Calu3 (cell line): ENCODE measurements at places on chromosomes 12 and 14. TPM values are rescaled to one million over a fixed set of nuclear protein-coding genes. Genes with fewer than 3 reads are reported as not detected.

DNA sequence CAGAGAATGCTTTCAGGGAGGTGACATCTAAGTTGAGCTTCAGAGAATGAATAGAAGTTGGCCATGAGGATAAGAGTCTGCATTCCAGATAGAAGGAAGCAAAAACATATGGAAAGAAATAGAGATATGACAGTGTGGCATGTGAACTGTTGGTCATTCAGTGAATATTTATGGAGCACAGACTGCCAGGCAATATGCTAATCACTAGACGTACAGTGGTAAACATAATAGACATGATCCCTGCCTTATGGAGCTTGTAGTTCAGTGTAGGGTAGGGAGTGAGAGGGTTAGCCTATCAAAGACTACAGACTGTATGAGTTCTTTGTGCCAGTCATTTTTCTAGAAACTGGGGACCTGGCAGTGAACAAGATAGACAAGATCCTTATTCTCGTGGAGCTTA, 53.9 kb downstream of the VEZT start:
- DNase-seq: no peak
- peaks cover 35% of the 10 kb centered on the region for H3K36me3 ChIP-seq
- H3K27ac ChIP-seq: peak overlapping the region; percentile 72
- no peak overlapping the region for H3K4me3 ChIP-seq

GRCh38 chr14:99207456-99207855, 64.5 kb downstream of the BCL11B start:
- no peak overlapping the region for H3K4me3 ChIP-seq
- H3K27me3 ChIP-seq: peaks cover 36% of the 10 kb centered on the region
- no peaks in the 10 kb centered on the region for H3K4me1 ChIP-seq
- no peaks in the 10 kb centered on the region for H3K36me3 ChIP-seq
- no peak for DNase-seq

TEAD4 gene
- total RNA-seq: 33.0 and 34.2 TPM in 2 replicates

DPPA3 gene
- total RNA-seq: not detected in 2 replicates

GRCh38 chr12:88833641-88834116, 253.4 kb upstream of the KITLG start:
- no peaks in the 10 kb centered on the region for H3K27me3 ChIP-seq
- DNase-seq: no peak
- no peak overlapping the region for H3K4me3 ChIP-seq
- H3K27ac ChIP-seq: no peak overlapping the region

DNA sequence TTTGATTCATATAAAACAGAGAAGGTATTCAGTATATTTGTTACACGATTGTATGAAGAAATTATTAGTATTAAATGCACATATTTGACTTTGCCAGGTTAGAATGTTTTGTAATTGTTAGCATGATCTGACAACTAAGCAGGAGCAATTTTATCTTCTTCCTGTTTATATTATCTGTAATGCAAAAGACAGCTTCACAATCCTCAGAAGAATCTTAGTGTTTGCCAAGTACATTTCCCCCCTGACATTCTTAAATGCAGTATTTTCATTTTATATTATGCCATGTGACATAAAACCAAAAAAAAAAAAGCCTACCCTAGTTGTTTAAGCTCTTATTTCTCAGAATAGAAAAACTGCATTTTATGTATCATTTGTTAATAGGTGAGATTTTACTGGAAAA, 469.4 kb downstream of the FOXG1 start:
- no peak overlapping the region for H3K4me3 ChIP-seq
- no peaks in the 10 kb centered on the region for H3K27me3 ChIP-seq
- no peak for DNase-seq
- no peak overlapping the region for H3K27ac ChIP-seq
- H3K4me1 ChIP-seq: peaks cover 13% of the 10 kb centered on the region

- no peaks in the 10 kb centered on the region for H3K4me1 ChIP-seq
- no peak for DNase-seq
- H3K27ac ChIP-seq: no peak overlapping the region
- H3K4me3 ChIP-seq: no peak overlapping the region
Measured at GRCh38 chr12:31029468-31029867, 44.2 kb upstream of the DDX11 start.

LIN7A gene
- total RNA-seq: 0.73 and 3.2 TPM in 2 replicates

DNA sequence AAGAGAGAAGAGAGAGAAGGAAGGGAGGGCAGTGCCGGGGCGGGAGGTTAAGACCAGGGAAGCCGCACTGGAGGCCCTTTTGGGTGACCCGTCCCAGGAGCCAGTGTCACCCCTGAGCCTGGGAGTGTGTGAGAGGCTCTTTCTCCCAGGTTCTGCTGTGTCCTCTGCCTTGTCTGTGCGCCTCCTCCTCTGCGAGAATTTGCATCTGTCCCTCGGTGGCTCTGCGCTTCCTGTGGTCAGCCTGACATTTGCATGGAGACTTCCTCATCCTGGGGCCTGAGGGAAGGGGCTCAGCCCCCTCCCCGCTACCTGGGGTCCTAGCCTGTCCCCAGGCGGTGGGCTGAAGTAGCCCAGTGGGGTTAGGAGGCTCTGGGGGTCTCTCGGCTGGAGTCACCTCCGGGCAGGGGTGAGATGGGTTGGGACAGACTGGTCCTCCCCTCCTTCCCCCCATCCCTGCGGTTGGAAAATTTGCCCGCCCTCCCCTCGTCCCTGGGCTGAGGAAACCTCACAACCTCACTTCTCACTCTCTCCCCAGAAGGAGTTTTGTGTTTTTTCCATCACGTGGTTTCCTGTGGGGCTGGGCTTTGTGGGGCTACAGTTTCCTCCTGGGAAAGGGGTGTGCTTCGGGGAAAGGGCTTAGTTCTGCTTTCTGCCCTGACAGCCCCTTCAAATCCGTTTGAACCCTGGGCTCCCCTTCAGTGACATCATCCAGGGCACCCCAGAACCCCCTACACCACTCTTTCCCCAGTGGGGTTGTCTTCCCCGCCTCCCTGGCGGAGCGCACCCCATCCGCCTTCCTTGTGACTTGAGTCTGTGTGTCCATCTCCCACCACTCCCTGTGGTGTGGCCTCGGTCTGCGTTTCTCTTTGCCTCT, 2.5 kb downstream of the PTPN6 start:
- H3K27ac ChIP-seq: no peak overlapping the region
- H3K27me3 ChIP-seq: no peaks in the 10 kb centered on the region
- H3K36me3 ChIP-seq: peaks cover 25% of the 10 kb centered on the region
- no peaks in the 10 kb centered on the region for H3K4me1 ChIP-seq

DNA sequence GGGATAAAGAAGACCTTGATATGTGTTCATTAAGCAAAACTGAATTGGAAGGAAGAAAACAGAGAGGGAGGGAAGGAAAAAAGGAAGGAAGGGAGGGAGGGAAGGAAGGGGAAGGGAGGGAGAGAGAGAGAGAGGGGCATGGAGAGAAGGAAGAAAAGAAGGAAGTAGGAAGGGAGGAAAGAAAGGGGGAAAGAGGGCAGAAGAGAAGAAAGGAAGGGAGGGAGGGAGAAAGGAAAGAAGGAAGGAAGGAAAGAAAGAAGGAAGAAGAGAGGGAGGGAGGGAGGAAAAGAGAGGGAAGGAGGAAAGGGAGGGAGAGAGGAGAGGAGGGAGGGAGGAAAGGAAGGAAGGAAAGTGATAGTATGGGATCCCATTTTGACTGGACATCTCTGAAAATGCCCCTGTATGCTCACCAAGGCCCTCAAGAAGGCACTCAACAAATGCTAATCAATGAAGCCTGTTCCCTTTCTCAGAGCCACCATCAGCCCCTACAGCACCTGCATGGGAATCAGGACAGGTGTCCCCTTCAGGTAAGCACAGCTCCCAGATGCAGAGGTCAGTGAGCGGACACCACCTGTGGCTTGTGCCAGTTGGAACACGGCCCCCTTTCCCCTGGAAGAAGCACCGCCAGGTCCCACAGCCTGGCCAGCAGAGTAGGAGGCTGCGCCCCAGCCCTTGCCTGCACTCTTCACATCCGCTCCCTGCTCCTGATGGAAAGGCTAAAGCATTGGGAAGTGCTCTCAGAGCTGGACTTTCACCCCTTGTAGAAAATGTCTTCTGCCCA, 161.4 kb upstream of the DIO3 start:
- no peak overlapping the region for H3K4me3 ChIP-seq
- no peaks in the 10 kb centered on the region for H3K36me3 ChIP-seq
- H3K4me1 ChIP-seq: no peaks in the 10 kb centered on the region
- peaks cover 35% of the 10 kb centered on the region for H3K27me3 ChIP-seq
- H3K27ac ChIP-seq: no peak overlapping the region
- DNase-seq: no peak

GRCh38 chr14:51147183-51147582, 52.3 kb upstream of the TRIM9 start:
- no peak for DNase-seq
- H3K4me1 ChIP-seq: no peaks in the 10 kb centered on the region
- H3K36me3 ChIP-seq: no peaks in the 10 kb centered on the region

DNA sequence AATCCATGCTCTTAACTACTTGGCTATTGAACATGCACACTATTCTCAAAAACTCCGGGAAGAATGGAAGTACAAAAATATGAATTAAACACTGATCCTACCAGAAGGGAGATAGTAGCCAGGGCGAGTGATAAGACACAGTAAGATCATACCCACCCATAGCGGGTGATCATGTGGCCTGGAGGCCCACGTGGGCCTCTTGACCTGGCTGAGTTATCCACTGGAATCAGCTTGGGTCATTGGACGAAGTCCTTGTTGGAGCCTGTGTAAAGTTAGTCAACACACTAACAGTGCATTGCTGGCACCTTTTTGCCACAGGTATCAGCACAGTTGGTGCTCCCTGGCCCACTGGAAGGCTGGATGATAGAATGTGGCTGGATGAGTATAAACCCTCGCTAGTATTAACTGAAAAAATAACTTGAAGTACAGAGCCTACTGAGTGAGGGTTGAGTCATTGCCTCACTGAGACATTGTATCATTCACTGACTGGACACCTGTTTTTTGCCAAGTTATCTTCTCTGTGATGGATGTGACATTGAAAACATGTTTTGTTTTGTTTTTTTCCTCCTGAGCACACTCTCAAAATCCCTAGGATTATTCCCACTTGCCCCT, 149.2 kb upstream of the FUT8 start:
- no peak overlapping the region for H3K27ac ChIP-seq
- peaks cover 37% of the 10 kb centered on the region for H3K4me1 ChIP-seq
- no peaks in the 10 kb centered on the region for H3K27me3 ChIP-seq
- no peak overlapping the region for H3K4me3 ChIP-seq

DNA sequence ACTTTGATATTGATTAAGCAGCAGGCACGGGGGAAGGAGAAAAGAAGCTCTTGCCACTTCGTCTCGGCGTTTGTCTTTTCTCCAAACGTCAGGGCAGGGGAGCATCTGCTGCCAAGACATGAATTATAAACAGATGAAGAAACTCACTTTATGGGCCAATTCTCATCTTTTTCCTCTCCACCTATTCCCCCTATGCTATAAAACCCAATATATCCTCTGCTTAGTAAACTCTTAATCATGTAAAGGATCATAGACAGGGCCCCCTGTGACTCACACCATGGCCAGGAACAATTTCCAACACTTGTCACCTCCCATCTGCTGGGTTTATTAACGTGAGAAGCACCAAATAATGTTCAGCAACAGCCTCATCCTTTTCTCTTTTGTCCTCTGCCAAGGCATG, 1092.1 kb upstream of the TMEM132C start:
- no peaks in the 10 kb centered on the region for H3K4me1 ChIP-seq
- no peak overlapping the region for H3K27ac ChIP-seq
- peaks cover 13% of the 10 kb centered on the region for H3K27me3 ChIP-seq
- H3K4me3 ChIP-seq: no peak overlapping the region

DNA sequence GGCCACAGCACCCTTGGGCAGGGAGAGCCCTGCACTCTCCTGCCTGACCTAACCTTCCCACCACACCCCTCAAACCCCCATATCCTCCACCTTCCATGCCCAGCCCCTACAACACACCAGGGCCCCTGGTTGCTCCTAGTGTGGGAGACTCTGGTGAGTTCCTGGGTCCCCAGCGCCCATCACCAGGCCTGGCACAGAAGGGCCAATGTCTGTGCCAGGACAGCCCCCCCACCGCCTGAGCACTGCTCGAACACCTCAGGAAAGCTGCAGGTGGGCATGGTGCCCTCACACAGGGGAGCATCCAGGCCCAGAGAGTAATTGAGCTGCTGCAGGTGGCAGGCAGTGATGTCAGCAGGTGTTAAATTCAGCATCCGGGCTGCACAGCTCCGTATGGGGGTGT, 15.2 kb downstream of the ADCY6 start:
- no peak for DNase-seq
- no peak overlapping the region for H3K27ac ChIP-seq
- H3K36me3 ChIP-seq: peaks cover 9% of the 10 kb centered on the region

DNA sequence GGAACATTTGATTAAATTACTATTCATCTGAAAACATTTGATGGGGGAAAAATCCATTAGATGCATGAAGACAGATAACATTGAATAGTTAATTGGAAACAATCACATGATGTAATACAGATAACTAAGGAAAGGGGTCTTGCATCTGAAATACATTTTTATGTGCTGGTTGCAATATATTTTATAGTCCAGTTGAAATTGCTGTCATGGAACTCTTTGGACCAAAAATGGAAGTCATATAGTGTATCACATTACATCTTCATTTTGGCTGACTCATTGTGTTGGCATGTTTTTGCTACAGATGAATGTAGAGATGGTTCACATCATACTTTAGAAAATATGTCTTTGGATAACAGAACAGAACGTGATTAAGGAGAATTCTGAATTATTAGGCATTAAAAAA, 43.0 kb upstream of the GNPNAT1 start:
- peaks cover 6% of the 10 kb centered on the region for H3K4me1 ChIP-seq
- no peak for DNase-seq
- no peaks in the 10 kb centered on the region for H3K36me3 ChIP-seq
- no peak overlapping the region for H3K4me3 ChIP-seq

RAD9B gene
- total RNA-seq: 0.80 and 1.9 TPM in 2 replicates

DNA sequence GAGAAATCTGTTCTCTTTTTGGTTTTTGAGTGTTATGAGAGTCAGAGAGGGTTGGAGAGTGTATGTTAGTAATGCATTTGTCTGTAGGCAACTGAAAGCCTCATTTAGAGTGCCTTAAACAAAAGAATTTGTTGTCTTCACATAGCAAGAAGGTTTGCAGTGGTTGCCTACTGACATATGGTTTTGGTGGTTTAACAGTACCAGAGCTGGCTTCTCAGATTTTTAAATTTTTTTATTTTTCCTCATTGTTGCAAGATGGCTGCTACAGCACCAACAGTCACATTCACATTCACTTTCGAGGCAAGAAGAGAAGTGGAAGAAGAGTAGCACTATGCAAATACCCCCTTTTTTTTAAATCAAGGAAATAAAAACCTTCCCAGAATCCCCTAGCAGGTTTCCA, 106.5 kb downstream of the ADCK1 start:
- H3K27ac ChIP-seq: no peak overlapping the region
- H3K4me1 ChIP-seq: no peaks in the 10 kb centered on the region
- no peaks in the 10 kb centered on the region for H3K27me3 ChIP-seq

DNA sequence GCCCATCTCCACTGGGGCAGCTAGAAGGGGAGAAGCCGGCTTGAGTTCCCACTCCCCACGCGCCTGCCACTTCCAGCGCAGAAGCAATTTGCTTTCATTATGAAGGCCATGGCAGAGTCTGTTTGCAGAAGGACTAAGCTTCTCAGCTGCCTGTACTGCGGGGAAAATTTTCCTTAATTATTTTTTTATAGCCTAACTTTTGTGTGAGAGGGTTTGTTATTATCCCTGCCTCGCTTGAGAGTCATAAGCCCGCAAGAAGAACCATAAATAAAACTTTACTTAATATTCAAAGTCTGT, 56.0 kb upstream of the DLK1 start:
- H3K27ac ChIP-seq: no peak overlapping the region
- H3K4me3 ChIP-seq: no peak overlapping the region
- H3K36me3 ChIP-seq: no peaks in the 10 kb centered on the region
- no peak for DNase-seq
